IMR-90 (cell line): ENCODE measurements at places on chromosomes 6 and 20. TPM values are rescaled to one million over a fixed set of nuclear protein-coding genes. Genes with fewer than 3 reads are reported as not detected.

- no peaks in the 10 kb centered on the region for H3K36me3 ChIP-seq
- H3K4me1 ChIP-seq = peaks cover 5% of the 10 kb centered on the region
- H3K27me3 ChIP-seq = no peaks in the 10 kb centered on the region
- DNase-seq = peak; percentile 83
- no peak overlapping the region for H3K4me3 ChIP-seq
- H3K27ac ChIP-seq = no peak overlapping the region
These were observed 56.5 kb upstream of the CCN2 start for GRCh38 chr6:132007474-132008190.

DNA sequence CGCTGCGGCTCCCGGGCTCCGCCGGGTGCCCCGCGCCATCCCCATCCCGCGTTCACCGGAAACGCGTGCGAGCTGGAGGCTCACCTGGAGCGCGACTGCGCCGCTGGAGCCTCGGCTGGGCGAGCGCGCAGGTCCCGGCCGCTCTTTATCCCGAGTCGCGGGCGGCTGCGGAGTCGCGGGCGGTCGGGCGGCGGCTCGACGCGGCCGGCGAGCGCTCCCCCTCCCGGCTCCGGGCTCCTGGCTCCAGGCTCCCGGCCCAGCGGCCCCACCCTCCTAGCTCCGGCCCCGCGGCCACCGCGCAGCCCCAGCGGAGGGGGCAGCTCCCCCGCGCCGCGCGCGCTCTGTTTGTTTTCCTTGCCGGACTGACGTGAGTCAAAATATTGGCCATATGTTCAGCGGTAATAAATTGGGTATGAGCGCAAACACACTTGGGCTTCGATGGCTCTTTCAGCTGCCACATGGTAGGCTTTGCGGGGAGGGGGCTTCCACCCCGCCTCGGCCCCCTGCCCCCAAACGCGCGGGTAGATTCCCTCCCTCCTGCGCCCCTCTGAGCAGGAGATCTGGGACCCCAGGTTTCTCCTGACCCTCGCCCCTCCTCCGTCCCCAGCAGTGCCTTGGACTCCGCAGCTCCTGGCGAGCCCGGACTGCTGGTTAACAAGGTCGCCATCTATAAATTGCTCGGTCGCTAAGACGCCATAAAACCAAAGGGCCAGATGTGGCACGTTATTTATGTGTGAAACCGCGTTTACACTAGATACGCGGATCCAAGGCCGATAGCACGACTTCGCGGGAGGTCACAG lies 8.8 kb upstream of the NKX2-2 start:
- H3K4me3 ChIP-seq = no peak overlapping the region
- H3K27ac ChIP-seq = no peak overlapping the region
- peaks cover 70% of the 10 kb centered on the region for H3K27me3 ChIP-seq
- no peaks in the 10 kb centered on the region for H3K4me1 ChIP-seq
- DNase-seq = no peak

- H3K27ac ChIP-seq = no peak overlapping the region
- no peak for DNase-seq
- no peak overlapping the region for H3K4me3 ChIP-seq
- no peaks in the 10 kb centered on the region for H3K27me3 ChIP-seq
- peaks cover 7% of the 10 kb centered on the region for H3K36me3 ChIP-seq
These were observed 54.5 kb downstream of the PLCG1 start for GRCh38 chr20:41191562-41192500.

DNA sequence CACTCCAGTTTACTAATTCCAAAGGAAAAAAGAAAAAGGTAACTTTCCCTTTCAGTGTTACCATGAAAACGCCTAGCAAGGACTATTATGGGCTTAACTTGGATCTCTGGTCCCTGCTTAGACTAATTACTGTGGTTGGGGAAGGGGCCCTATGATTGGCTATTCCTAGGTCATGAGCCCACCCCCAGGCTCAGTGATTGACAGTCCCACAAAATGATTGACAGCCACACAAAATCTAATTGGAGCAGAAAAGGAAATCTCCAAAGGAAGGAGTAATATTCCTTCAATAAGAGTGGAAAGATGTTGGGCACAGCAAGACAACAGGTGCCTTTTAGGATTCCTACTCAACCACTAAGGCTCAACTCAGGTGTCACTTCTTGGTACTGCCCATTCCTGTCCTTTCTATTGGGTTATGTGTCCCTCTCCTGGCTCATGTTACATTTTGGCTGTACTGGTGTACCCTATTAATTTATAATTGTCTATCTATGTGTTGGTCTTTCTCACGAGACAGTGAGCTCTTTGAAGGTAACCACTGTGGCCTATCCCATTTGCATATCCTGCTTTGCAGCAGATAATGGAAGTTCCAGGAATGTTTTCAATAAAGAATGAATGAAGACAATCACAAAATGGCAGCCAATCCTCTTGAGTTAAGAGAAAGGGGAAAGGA lies 5.5 kb upstream of the UTRN start:
- H3K4me3 ChIP-seq = no peak overlapping the region
- no peaks in the 10 kb centered on the region for H3K27me3 ChIP-seq
- no peaks in the 10 kb centered on the region for H3K36me3 ChIP-seq
- H3K27ac ChIP-seq = no peak overlapping the region

GRCh38 chr6:156647991-156648390 lies 129.2 kb upstream of the ARID1B start:
- H3K27me3 ChIP-seq = peaks cover 5% of the 10 kb centered on the region
- no peak overlapping the region for H3K4me3 ChIP-seq
- no peaks in the 10 kb centered on the region for H3K36me3 ChIP-seq
- peaks cover 2% of the 10 kb centered on the region; the same call in 1 of the 2 replicates for H3K4me1 ChIP-seq
- H3K27ac ChIP-seq = no peak overlapping the region

The CCN6 gene
- total RNA-seq = not detected in 2 replicates

DNA sequence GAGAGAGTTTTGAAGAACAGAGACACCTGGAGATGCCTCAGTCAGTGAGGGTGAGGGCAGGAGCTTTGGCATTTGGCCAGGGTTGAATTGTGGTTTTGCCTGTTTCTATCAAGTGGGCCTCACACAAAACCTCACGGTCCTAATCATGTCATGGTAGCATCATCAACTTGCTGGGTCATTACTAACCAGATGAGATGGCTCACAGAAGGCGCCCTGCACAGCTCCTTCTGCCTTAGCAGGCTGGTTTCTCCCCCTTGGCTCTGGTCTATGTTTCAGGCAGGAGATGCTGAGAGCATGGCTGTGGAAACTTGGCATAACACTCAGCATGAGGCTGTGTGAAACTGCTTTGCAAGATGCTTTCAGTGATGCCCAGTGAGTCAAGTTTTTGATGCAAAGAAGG lies 99.3 kb downstream of the LRRC1 start:
- no peaks in the 10 kb centered on the region for H3K27me3 ChIP-seq
- H3K4me3 ChIP-seq = no peak overlapping the region
- no peaks in the 10 kb centered on the region; the same call in 1 of the 2 replicates for H3K36me3 ChIP-seq
- peaks cover 9% of the 10 kb centered on the region for H3K4me1 ChIP-seq
- H3K27ac ChIP-seq = no peak overlapping the region
- peak; percentile 61 for DNase-seq

The RNF182 gene
- total RNA-seq = 6.4 and 9.1 TPM in 2 replicates

The BPIFA1 gene
- not detected in 2 replicates for total RNA-seq

The XKR7 gene
- not detected in 2 replicates for total RNA-seq

- H3K4me1 ChIP-seq = no peaks in the 10 kb centered on the region
- H3K36me3 ChIP-seq = no peaks in the 10 kb centered on the region
- H3K27me3 ChIP-seq = peaks cover 4% of the 10 kb centered on the region
- no peak for DNase-seq
These were observed 32.7 kb upstream of the NKX2-4 start for GRCh38 chr20:21430020-21430419.

The NT5E gene
- total RNA-seq = 280 and 281 TPM in 2 replicates

The SLC17A2 gene
- total RNA-seq = not detected in 2 replicates

GRCh38 chr20:49630396-49630951 lies 62.5 kb upstream of the PTGIS start:
- H3K36me3 ChIP-seq = peaks cover 12% of the 10 kb centered on the region; the same call in 1 of the 2 replicates
- no peaks in the 10 kb centered on the region for H3K4me1 ChIP-seq
- no peak overlapping the region for H3K4me3 ChIP-seq
- no peak for DNase-seq

DNA sequence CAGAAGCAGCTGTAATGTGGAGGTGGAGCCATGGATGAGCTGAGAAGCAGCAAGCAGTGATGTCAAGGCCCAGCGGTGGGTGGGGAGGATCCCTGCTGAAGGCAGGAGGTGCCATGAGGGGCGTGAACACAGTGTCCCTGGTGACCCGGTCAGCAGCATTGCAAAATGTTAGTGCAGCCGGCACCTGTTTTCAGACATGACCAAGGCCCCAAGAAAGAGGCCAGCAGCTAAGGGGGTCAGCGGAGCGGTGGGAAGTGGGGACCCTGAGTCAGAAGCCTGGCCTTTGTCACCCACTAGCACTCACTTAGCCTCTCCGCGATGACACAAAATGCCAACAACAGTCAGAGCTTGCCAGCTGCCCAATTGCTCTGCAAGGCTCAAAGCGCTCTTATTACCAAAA lies 51.9 kb downstream of the TMEM242 start:
- H3K27ac ChIP-seq = no peak overlapping the region
- peaks cover 3% of the 10 kb centered on the region; the same call in 1 of the 2 replicates for H3K27me3 ChIP-seq
- no peak overlapping the region for H3K4me3 ChIP-seq
- no peaks in the 10 kb centered on the region for H3K36me3 ChIP-seq

DNA sequence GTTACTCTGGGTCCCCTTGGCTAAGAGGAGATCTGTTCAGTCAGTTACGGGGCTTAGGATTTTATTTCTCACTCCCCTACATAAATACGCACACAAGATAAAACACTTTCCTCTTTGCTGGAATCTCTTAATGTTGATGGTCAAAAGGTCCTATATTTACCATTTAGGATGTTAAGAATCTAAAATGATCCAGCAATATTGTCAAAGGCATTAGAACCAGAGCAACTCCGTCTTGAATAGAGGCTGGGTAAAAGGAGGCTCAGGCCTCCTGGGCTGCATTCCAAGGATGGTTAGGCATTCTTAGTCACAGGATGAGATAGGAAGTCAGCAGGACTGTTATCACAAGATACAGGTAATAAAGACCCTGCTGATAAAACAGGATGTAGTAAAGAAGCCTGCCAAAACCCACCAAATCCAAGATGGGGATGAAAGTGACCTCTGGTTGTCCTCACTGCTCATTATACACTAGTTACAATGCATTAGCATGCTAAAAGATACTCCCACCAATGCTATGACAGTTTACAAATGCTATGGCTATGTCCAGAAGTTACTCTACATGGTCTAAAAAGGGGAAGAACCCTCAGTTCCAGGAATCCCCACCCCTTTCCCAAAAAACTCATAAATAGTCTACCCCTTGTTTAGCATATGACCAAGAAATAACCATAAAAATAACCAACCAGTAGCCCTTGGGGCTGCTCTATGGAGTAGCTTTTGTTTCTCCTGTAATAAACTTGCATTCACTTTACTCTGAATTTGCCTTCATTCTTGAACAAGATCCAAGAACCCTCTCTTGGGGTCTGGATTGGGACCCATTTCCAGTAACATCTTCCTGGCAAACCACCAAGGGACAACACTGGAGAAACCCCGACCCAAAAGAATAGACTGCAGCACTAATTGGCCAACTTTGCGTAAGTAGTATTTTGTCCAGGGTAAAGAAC lies 107.5 kb downstream of the DTNBP1 start:
- H3K27ac ChIP-seq = no peak overlapping the region
- no peaks in the 10 kb centered on the region for H3K27me3 ChIP-seq
- DNase-seq = no peak
- H3K4me1 ChIP-seq = no peaks in the 10 kb centered on the region; the same call in 1 of the 2 replicates

The SLC24A3 gene
- not detected in 2 replicates for total RNA-seq
